ENCODE measurements at places on chromosomes 16 and 17. TPM values are rescaled to one million over a fixed set of nuclear protein-coding genes. Genes with fewer than 3 reads are reported as not detected.

PHOSPHO1 gene
- total RNA-seq = 1.8 TPM

- no peak for DNase-seq
Observed at GRCh38 chr16:84024854-84025253, 17.7 kb downstream of the SLC38A8 start.

- DNase-seq = no peak
Observed at GRCh38 chr16:4026854-4027253, 89.4 kb downstream of the ADCY9 start.

DNA sequence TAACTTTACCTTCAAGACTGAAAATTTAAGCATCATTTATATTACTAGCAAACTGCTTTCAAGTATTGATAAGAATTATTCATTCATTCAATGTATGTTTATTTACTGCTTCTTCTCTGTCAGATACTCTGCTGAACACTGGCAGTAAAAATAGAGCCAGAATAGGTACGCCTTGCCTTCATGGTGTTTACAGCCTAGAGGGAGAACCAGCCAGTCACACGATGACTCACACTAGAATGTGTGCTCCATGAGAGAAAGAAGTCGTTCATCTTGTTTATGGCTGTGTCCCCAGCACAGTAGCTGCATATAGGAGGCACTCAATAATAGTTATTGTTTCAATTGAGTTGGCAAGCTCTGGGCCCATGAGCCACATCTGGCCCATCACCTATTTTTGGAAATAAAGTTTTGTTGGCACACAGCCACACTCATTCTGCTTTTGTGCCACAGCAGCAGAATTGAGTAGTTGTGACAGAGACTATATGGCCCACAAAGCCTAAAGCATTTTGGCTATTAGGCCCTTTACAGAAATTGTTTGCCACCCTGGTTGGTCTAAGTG lies 84.2 kb downstream of the TMC6 start:
- DNase-seq = no peak

Data from thymus (tissue), 14 donors.